Calu3 (cell line): ENCODE measurements at places on chromosomes 7 and 10. TPM values are rescaled to one million over a fixed set of nuclear protein-coding genes. Genes with fewer than 3 reads are reported as not detected.

The GAD2 gene
- total RNA-seq, result not detected in 2 replicates

The ZNF488 gene
- 2.1 and 2.2 TPM in 2 replicates for total RNA-seq

The TTYH3 gene
- total RNA-seq, result 167 and 187 TPM in 2 replicates

The PAX2 gene
- not detected in 2 replicates for total RNA-seq

The CLRN3 gene
- 0.52 and 0.76 TPM in 2 replicates for total RNA-seq

The AS3MT gene
- 0.35 TPM in 1 of 2 replicates, not detected in the other for total RNA-seq

The PNLIP gene
- total RNA-seq, result not detected in 2 replicates

The PDLIM1 gene
- 49.7 and 50.2 TPM in 2 replicates for total RNA-seq

The EBLN1 gene
- not detected in 2 replicates for total RNA-seq

The RBP3 gene
- total RNA-seq, result not detected in 2 replicates

The KCNK18 gene
- total RNA-seq, result not detected in 2 replicates

The LOXL4 gene
- 2.2 and 2.6 TPM in 2 replicates for total RNA-seq

The UPK3BL2 gene
- 17.4 and 18.3 TPM in 2 replicates for total RNA-seq

The GCK gene
- total RNA-seq, result not detected in 2 replicates

DNA sequence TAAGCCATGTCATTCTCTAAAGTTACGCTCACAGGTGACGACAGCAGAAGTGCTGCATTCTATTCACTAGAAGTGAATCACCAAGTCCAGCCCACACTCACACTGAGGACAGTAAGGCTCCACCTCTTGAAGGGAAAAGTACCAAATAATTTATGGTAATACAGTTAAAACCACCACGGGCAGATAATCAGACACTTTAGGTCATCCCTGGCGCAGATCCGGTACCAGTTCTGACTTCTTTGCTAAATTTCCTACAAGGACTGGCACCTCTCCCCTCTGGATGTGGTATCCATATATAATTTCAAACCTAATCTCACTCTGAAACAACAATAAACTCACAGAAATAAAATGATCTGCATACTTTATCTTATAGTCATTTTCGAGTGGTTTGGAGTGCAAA, 954.7 kb upstream of the GHITM start:
- no peak for DNase-seq

GRCh38 chr7:91569728-91570457, 305.7 kb downstream of the FZD1 start:
- DNase-seq, result no peak

DNA sequence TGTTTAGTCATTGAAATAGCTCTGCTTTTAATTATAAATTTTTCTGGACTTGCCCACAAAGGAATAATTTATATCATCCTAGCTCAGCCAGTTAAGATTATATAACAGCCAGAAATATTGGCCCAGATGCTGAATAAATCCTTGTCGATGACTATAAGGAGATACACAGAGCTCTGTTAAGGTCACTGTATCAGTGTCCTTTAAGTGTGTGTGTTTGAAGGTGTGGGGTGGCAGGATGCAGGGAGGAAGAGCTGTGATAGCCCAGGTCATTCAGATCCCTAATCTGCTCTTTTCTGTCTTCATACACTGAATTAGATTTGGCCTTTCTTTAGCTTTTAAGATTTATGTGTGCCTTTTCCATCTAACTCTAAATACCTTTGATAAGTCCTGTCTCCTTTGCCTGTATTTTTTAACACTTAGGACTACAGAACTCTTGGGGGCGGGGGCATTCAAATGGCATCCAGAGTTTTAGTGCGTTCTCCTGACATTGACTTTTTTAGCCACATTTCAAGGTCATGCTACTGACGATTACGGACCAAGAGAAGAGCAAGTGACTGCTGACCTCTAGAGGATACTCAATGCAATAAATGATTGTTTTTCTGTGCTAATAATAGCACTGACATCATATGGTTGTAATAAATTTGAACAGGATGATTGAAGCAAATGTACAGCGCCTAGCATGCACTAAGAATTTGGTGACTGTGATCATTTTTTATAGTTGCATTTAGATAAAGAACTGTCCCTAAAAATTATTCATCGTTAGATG, 172.3 kb downstream of the CACNB2 start:
- DNase-seq, result no peak

- peak; percentile 49 for DNase-seq
These were observed 1.3 kb upstream of the ARID5B start for GRCh38 chr10:61899997-61900828.

- DNase-seq, result no peak
These were observed 59.5 kb downstream of the ASB13 start for GRCh38 chr10:5606864-5607263.

GRCh38 chr10:51542853-51543252, 156.5 kb downstream of the CSTF2T start:
- DNase-seq, result no peak

GRCh38 chr7:130022115-130022514, 29.1 kb downstream of the ZC3HC1 start:
- DNase-seq, result no peak

- no peak for DNase-seq
These were observed 1.0 kb downstream of the SYPL1 start for GRCh38 chr7:106110885-106111654.

- DNase-seq, result no peak
These were observed 1.2 kb downstream of the RSBN1L start for GRCh38 chr7:77697535-77697831.

- DNase-seq, result no peak
These were observed 244.8 kb downstream of the BICC1 start for GRCh38 chr10:58757352-58758065.

DNA sequence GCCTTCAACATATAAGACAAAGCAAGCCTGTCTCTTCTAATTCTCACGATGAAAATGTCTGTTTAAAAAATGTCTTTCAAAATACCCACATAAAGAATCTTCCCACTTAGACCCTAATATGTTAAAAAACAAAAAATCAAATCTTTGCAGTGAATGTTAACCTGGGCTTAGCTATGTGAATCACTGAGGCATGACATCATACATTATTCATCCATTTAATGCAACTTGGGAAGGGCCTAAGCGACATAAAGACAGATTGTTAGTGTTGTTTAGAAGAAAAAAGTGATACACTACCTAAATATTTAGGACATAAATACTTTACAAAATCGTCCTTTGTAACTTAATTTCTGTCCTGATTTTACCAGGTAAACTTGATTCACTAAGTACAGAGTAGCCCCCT, 648.5 kb upstream of the NRP1 start:
- no peak for DNase-seq

GRCh38 chr7:44983742-44984477, 5.1 kb upstream of the MYO1G start:
- no peak for DNase-seq

DNA sequence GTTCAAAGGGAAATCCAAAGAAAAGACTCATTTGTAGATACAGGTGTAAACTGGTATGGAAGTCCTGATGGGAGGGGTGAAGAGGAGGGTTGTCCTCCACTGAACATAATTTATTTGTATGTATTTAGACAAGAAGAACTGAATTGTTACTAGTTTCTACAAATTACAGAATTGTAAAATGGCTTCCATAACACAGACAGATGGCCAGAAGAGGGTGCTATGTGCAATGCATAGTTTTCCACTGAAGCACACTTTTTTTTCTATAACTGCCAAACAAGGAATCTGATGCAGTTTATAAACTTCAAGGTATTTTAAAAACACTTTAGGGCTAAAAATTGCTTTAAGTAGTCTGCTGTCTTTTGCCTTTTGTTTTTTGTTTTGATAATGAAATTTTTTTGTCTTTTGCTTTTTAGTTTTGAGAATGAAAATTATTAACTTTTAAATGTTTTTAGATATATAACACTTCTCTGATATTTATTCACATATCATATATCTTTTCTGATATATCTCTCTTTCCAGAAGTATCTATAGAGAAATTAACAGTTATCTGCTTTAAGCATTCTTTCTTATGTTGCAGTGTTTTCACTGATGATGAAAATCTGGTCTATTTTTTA, 58.5 kb downstream of the PHYHIPL start:
- DNase-seq, result peak; percentile 54

- DNase-seq, result no peak
These were observed 65.6 kb upstream of the PDLIM1 start for GRCh38 chr10:95356190-95356955.

GRCh38 chr10:120431251-120431651, 25.8 kb upstream of the PLPP4 start:
- no peak for DNase-seq

GRCh38 chr7:13981070-13981469, 8.4 kb downstream of the ETV1 start:
- peak; percentile 74 for DNase-seq

DNA sequence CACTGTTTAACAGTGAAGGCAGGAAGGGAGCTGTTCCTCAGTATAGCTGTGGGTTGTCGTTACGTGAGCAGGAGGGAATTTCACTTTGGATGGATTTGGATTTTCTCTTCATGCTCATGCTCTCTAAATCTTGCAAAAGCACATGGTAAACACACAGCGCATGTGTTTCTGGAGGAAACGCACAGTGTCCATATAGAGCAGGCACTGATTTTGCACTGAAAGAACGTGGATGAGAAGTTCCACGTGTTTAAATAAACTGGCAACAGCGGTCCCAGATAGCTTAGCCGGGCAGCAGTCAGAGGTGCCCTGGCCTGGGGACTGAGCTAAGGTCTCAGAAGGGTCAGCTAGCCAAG, 188.6 kb downstream of the MGMT start:
- DNase-seq, result no peak

- DNase-seq, result no peak
These were observed 492.4 kb downstream of the TNS3 start for GRCh38 chr7:47089461-47089860.

DNA sequence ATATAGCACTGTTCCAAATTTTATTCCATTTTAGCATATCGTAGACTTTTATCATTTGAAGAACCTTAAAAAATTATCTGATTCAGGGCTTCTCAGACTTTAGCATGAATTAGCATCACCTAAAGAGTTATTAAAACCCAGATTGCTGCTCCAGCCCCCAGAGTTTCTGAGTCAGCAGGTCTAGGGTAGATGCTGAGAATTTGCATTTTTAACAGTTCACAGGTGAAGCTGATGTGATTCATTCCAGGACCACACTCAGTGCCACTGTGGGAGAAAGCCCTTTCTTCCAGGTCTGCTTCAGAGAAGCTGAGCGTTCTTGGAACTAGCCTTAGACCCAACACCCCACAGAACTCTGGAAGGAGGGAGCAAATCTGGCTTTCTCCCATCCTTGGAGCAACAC, 174.1 kb upstream of the YAE1 start:
- no peak for DNase-seq

DNA sequence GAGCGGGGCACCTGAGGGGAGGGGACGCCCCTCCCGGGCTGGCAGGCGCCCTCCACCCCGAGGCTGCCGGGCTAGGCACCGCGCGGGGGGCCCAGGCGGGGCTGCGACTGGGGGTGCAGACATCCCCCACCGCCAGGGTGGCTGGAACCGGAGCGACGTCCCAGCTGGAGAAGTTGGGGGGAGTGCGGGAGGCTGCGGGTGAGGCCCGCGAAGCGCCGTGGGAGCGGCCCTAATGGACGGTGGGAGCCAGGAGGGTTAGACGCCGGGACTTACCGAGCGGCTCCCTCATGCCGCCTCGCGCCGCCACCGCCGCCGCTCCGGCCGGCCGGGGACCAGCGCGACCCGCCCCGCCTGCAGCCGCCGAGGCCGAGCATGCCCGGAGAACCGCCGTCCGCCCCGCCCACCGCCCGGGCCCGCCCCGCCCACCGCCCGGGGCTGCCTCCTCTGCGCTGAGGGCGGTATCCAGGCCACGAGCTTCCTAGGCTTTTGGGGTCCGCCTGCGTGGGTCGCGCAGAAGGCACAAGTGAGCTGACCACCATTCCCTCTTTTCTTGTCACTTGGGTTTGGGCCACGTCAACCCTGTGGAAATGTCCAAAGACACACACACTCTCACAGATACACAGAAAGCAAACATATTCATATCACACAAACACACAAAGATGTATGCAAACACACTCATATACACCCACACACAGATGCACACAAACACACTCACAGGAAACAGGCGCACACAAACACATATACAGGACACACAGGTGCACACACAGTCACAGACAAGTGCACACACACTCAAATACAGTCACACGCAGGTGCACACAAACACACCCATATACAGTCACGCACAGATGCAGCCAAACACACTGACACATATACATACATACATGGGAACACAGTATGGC, at the start of gene JCAD:
JCAD (minus strand) TSS at position 378 of the 899 bp plus-strand sequence. CDS start 11,774 bp downstream, outside the sequence.
- DNase-seq, result peak; percentile 78

DNA sequence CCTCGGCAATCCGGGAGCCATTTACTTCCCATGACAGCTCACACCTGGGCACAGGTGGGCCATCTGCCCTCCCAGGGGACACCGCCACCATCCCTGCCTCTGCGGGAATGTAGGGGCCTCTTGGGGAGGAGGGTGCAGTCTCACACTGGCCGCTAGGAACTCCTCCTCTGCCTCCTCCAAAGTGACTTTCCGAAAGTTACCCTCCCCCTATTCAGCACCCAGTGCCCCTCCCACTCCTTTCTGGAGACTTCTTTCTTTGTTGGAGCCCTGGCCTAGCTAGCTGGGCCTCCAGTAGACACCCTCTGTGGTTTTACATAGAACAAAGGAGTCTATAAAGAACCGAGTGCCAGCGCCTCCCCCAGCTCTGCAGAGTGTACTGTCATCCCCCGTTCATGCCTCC, 45.8 kb upstream of the MNX1 start:
- DNase-seq, result no peak

DNA sequence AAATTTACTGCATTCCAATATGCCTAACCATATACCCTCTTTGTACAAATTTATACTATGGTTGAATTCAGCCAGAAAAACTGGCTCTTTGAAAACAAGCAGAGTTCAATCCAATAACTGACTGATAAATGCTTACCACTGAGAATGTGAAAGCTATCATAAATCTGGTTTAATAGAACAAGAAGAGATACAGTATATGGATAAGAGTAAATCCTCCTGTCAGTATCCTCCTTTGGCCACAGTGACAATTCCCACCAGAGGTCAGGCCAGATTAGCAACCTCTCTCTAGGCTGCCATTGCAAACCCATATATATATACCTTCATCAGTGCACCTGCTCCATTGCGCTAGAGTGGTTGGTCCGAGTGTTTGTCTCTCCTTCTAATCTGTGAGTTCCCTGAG, 647.2 kb downstream of the GRM8 start:
- DNase-seq, result no peak

- peak; percentile 26 for DNase-seq
These were observed 28.6 kb upstream of the SLC16A12 start for GRCh38 chr10:89563861-89564478.

- no peak for DNase-seq
These were observed 4.4 kb downstream of the ZMIZ1 start for GRCh38 chr10:79072994-79073645.

GRCh38 chr10:69475433-69475830, 24.2 kb downstream of the TSPAN15 start:
- DNase-seq, result no peak

DNA sequence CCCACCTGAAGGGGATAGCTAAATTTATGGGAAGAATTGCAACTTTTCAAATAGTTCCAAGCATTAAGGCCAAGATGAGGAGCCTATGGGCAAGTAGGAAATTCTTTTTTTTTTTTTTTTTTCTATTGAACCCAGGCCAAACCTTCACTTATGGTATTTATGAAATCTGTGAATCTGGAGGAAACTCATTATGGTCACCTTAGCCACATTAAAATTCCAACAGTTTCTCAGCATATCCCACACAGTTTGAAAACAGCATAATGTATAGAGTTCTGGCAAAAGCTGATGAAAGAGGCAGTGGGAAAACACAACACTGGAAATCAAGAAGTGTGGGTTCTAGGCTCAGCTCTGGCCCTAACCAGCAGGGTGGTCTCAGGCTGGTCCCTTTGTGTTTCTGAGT, 236.9 kb downstream of the PTEN start:
- DNase-seq, result no peak
